ENCODE measurements at places on chromosomes 11 and 22.
A peak's percentile ranks its signal among the peaks of the same experiment; 100 is the strongest.

DNA sequence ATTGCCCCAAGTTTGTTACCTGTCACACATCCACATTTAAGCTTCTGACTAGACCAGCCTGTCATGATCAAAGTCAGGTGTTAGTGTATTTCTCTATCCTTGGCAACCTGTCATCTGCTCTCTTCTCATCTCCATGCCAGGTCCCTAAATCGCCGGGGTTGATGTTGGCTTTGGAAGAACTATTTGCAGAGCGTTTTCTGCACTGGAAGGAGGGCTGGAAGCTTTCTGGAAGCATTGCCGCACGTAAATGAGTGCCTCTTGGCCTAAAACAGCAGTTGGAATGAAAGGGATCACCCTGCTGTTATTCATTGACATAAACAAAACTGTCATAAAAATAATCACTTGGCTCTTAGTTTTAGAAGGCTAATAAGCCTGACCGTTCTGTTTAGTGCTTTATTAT, 1.4 kb downstream of the TTC12 start:
- DNase-seq: no peak

DNA sequence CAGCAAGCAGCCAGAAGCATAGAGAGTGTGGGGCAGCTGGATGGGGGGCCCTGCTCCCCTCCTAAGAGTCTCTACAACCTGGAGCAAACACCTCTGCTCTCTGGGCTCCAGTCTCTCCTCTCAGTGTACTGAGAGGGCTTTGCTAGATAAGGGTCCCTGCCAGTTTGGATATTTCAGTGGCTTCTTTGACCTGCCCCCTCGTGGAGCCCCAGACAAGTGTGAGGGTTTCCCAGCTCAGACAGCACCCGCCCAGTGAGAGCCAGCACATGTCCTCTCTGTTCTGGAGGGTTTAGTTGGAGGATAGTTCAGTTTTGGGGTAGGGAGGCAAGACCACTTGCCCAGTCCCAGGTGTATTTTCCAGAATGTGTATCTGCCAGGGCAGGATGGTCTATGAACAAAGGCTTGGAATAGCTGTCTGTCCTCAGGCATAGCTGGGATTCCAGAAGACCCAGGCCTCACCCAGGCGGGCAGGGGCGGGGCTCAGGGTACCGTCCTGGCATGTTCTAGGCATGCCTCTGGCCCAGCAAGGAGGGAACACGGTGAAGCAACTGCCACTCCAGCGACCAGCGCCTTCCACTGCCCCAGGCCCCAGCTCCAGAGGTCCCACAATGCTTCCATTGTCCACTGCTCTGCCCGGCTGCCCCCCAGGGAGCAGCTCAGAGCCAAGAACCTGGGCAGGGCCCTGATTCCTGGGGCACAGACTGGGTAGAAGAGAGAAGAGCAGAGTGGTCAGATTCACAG, 7.5 kb upstream of the MICALL1 start:
- DNase-seq: no peak

- no peak for DNase-seq
These were observed 581.4 kb downstream of the KCNA4 start for GRCh38 chr11:29435421-29435820.

GRCh38 chr11:120996973-120997372, 26.9 kb upstream of the TBCEL start:
- no peak for DNase-seq

DNA sequence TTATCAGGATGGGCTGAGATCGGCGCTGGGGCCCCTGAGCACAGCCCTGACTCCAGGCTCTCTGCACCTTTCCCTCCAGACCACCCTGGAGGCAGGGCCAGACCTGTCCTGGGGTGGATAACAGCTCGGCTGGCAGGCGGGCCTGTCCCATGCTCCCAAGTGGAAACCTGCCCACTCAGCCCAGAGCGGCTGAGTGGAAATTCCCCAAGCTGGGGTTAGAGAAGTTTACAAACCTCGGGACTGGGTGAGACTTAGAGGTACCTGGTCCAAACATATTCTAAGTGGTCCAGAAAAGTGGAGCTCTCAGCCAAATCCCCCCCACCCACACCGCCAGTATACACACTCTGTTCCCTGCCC, 4.8 kb upstream of the FXYD2 start:
- no peak for DNase-seq

- DNase-seq: no peak
These were observed 5.3 kb upstream of the INS start for GRCh38 chr11:2166091-2166851.

- no peak for DNase-seq
These were observed 5.3 kb downstream of the LSP1 start for GRCh38 chr11:1858154-1858553.

DNA sequence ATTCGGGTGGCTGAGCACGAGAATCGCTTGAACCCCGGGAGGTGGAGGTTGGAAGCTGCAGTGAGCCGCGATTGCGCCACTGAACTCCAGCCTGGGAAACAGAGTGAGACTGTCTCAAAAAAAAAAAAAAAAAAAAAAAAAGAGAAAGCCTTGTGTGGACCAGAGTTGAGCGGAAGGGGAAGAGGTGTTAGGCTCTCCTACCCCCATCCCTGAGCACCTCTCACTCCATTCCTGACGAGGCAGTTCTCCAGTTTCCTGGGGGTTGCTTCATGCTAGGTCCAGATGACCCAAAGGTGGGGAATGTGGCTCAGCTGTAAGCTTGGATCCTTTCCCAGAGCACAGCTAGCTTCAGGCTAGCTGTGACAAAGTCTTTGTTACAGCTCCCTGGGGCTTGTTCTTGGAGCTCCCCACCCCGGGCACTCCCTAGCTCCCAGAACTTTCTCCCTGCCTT, 8.8 kb upstream of the DNAL4 start:
- DNase-seq: peak; percentile 63

DNA sequence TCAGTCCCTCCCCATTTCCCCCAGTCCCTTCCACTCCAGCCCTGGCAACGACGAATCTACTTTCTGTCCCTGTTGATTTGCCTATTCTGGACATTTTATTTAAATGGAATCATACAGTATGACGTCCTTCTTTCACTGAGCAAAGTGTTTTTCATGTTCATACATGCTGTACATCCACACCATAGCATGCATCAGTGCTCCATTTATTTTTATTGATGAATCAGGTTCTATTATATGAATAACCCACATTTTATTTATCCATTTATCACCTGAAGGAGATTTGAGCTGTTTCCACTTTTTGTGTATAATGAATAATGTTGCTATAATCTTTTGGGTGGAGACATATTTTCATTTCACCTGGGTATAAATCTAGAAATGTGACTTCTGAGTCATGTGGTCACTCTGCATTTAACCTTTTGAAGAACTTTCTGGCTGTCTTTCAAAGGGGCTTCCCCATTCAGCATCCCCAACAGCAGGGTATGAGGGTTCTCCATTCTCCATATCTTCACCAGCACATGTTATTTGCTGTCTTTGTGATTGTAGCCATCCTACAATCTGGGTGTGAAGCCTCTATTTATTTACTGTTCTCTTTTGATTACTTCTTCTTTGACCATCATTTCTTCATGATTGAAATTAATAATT, 531.7 kb downstream of the ETS1 start:
- DNase-seq: no peak

GRCh38 chr22:35761037-35761436, 43.4 kb downstream of the APOL5 start:
- DNase-seq: peak; percentile 43

DNA sequence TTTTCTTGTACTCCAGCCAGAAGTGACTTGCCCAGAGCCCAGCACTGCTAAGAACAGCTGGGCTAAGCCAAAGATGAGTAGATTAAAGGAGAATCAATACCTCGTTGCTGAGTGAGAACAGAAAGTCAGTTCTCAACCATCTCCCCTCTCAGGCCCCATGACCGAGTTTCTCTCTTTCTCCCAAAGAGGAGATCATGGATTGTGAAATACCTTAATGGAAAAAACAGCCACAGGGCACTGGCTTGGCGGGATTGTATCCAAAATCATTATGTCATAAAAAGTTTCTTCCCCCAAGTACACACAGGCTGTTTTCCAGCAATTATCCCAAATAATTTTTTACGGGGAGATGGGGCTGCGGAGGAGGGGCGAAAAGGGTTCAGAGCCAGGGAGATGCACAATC, 111.8 kb upstream of the TMEM45B start:
- no peak for DNase-seq

GRCh38 chr11:60840470-60841430, 1.2 kb upstream of the CCDC86 start:
- DNase-seq: no peak

DNA sequence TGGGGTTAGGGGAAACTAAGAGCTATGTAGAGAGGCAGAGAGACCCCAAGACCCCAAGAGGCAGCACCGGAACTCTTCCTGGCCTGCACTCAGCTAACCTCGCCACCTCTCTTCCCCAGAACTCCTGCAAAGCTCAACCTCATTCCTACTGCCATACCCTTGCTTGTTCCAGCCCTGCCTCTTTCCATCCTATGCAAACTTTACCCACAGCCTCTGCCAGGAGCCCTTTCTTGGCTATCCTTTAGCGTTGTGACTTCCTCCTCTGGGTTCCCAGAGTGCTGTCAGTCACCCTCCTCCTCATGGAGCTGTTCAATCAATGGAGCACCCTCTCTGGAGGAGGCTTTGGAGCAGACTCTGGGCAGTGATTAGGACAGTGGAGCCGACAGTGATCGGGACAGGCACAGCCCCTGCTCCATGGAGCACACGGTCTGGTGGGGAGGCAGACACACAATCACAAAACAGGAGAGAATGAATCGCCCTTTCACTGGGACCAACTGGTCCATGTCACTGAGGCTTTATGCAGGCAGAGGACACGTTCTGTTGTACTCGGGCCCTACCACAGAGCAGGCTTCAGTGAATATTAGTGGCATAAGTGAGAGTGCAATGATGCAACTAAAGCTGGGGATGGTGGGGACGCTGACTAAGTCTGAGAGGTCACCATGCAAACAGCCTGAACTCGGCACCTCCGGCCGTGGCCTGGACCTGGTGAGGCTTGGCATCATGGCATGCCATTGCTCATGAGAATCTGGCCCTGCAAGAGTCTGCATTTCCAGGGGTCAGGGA, 24.6 kb upstream of the P2RY2 start:
- DNase-seq: no peak

GRCh38 chr11:76265771-76266241, 59.5 kb upstream of the WNT11 start:
- DNase-seq: no peak

GRCh38 chr11:134157451-134157850, 66.3 kb downstream of the NCAPD3 start:
- no peak for DNase-seq

DNA sequence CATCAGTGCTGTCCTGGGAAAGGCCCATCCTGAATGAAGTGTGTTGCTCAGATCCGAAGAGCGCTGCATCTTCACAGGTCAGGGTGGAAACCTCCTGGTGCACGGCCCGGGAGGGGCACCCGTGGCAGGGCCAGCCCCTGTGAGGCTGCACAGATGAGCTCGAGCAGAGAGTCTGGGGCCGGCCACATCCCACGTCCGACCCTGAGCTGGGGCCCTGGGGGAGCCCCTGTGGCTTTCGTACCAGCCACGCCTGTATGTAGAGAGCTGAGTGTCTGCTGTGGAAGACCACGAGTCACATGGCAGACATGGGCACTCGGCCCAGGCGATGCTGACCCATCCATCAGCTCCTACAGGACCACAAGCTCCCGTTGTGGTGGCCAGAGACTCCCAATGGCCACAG, 24.9 kb upstream of the SEPTIN5 start:
- DNase-seq: no peak

DNA sequence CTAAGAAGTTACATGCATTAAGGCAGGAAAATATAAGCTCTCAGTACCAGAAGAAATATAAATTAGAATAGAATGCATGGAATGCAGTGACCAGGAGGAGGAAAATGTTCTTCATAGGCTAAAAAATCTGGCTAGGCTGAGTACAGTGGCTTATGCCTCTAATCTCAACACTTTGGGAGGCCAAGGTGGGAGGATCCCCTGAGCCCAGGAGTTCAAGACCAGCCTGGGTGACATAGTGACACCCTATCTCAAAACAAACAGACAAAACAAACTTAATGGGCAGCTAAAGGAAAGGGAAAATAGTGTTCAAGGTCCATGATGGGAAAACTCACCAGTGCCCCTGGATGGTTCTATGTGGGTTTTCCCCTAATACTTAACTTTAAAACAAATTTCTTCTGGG, 78.3 kb upstream of the RASSF10 start:
- DNase-seq: no peak

DNA sequence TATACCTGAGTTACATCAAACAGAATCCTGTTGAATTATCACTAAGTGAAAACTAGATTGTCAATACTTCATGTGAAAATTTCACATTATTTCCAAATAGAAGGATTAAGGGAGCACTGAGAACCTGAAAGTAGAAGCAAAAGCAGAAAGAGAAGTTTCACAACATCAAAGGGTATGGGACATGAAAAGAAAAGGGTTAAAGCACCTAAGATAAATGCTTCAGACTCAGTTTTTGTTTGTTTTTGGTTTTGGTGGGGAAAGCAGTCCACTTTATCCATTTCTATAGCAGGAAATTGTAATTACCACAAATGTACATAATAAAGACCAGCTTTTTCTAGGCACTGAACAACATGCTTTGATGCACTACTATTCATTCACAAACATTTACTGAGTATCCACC, 1069.7 kb upstream of the CCDC90B start:
- DNase-seq: no peak

DNA sequence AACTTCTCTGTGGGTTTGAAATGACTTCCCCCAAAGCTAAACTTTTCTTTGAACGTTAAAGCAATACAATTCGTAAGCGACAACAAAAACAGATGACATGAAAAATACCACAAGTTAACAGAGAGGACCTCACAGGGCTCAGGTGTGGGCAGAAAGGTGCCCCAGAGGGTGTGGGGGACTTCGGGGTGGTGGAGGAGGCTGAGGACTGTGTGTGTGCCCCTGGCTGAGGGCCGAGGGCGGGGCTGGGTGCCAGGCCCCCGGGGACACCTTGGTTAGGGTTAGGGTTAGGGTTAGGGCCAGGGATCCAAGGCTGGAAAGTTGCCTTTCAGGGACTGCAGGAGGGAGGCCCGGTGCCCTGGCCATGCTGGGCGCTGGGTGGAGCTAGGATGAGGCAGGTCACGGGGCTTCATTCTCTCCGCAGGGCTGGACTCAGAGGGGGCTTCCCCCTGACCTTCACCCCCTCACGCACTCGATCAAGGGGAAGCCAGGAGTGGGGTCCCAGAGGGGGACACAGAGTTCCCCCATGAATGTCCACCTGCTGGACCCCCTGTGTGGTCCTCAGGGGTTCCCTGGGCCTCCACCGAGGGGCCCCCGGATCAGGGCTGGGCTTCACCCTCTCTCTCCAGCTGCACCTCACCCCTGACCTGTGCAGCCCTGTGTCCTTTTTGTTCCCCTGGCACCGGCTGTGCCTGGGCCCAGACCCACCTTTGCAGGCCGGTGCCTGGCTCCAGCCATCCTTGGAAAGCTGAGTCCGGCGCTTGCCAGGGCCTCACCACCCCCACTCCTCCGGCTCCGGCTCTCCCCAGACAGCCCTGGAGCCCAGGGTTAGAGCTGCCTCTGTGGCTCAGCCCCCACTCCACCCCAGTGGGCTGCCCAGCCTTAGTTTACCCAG, 7.0 kb downstream of the TNNI2 start:
- DNase-seq: no peak

DNA sequence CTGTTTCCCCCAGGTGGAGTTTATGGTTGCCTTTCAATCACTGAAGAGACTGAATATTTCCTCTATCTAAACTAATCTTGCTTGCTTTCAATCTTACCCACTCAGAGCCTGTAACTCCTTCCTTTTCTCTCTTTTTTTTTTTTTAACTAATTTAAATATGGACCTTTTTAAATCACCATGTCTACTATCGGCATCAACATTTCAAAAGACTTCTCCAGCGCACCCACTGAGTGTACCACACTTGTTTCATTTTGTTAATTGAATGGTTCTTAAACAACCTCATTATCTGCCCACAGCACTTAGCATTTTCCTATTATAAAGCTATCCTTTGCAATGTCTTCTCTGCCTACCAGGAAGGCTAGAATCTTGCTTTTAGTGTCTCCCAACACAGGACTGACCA, 1212.5 kb downstream of the LRRC4C start:
- no peak for DNase-seq

Measured in RKO (cell line).